ENCODE measurements at places on chromosomes 2 and 18.

- DNase-seq: no peak
These were observed 7.3 kb downstream of the SCG2 start for GRCh38 chr2:223594831-223595230.

- no peak for DNase-seq
These were observed 173.0 kb downstream of the PTGR3 start for GRCh38 chr18:75035928-75036327.

DNA sequence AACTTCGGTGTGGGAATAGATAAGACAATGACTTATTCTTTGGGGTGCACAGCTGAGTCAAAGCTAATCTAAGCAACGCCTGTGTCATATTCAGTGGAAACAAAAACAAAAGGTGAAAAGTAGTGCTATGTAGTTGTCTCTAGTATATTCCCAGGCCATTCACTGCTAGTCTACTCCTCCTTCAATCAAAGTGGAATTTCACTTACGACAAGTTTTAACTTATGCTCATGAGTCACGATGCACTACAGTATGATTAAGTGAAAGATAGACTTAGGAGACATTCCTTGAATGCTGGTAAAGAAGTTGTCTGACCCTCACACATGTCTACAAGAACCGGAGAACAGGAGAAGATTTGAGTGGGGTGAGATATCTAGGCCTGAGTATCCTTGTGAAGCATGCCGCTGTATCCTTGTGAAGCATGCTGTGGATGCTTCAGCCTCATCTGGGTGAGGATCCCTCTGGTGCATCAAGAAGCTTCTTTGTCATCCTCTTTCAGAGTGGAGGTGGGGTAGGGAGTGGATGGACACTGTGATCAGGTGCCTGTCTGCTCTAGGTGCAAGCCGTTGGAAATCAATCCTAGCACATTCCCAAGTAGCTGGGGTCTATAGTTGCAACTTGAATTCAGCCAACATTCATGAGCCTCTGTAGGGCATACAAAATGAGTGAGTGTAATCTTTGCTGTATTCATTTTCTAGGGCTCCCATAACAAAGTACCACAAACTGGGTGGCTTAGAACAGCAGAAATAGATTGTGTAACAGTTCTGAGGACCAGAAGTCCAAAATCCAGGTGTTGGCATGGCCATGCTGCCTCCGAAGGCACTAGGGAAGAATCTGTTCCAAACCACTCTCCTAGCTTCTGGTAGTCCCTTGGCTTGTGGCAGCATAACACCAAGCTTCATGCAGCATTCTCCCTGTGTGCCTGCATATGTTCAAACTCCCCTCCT is 173.5 kb upstream of the FN1 start:
- no peak for DNase-seq

GRCh38 chr2:72793798-72794440 is 31.9 kb downstream of the EXOC6B start:
- no peak for DNase-seq

DNA sequence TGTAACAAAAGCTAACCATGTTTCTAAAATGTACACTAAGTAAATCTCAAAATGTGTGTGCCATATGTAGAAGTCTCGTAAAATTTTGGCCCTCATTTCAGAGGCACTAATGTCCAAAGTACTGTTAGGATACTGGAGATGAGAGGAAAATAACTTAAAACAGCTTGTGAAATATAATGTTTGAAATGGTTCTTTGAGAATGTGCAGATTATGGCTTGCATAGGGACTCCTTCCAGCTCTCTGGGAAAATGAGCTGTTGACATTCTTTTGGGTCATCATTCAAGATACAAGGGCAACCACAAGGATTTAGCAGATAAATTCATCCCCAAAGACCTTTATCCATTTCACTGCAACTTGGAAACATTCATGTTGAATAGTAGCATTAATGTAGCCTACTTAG is 38.1 kb upstream of the OTX1 start:
- DNase-seq: no peak

DNA sequence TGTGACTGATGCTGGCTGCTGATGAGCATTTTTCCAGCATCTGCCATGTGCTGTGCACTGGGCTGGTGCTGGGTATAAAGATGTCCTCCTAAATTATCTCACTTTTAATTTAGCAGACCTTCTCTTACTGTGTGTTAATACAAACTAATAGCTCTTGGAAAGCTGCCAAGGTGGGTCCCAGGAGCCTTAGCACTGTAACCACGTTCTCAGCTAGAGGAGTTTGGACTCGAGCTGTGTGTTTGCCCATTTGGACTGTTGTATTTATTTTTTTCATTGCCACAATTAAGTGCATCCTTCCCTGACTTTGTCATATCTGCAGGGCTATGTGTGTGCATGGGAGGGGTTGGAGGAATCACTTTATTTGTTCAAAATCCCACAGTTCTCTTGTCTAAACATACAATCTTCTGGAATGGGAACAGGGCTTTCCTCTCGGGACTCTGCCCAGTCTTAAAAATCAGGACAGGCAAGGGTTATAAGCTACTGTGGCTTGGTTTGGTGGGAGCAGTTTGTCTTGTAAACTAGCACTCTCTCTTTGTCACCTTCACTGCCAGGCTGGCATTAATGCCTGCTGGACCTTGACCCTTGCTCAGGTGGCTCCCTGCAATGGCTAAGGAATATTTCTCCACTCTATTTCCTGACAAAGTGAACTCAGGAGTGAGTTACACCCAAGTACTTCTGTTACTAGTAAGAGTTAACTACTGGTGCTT is 129.7 kb upstream of the MGAT5 start:
- DNase-seq: peak; percentile 13

DNA sequence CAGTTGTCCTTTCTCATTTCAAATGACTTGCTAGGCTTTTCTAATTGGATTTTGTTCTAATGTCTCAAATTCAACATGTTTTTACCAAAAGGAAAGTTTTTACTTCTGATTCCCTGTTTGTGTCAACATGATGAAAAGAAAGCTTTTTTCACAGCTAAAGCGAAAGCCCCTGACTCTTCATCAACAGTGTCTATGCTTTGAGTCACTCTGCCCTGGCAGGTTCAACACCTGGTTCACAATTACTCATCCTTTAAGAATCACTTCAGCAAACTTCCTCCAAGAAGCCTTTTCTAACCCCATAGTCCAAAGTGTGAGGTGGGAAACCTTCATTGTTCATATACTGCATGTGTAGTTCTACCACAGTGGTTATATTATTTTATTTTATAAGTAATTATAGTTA is 7.6 kb upstream of the DSG2 start:
- no peak for DNase-seq

- DNase-seq: no peak
These were observed 42.6 kb downstream of the PKP4 start for GRCh38 chr2:158499383-158499782.

DNA sequence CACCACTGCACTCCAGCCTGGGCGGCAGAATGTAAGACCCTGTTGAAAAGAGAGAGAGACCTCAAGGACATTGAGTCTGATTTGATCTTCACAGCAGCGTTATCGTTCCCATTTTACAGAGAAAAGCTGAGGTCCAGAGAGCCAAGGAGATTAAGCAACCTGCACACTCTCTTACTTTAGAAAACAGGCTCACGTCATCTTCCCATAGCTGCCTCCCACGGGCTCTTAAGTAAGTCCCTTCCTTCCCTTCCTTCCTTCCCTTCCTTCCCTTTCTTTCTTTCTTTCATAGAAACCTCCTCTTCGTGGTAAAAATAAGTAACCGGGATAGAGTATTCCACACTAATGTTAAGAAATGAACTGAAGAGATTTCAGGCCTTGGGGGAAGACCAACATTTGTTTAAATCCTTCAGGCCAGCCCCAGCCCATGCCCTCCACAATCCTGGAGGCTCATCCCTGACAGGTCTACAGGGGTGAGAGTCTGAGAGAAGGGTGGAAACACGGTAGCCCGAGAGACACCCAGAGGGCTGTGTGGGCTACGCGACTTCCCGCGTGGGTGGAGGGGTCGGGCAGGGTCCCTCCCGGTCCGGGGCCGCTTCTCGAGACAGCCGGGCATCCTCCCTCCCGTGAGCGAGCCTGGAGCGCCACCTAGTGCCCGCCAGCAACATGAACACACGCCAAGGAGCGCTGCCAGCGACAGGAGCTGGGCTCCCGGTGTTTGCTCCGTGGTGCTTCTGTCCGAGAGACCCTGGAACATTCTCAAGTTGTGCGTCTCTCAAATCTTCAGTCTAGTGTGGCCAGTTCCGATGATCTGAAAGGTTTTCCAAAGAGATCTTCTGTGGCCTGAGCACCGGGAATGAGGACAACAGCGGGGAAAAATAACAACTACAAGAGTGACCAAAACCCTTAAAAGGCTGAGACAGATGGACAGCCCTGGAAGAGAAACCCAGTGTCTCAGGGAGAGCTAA is 160.3 kb downstream of the INO80D start:
- peak; percentile 19 for DNase-seq

DNA sequence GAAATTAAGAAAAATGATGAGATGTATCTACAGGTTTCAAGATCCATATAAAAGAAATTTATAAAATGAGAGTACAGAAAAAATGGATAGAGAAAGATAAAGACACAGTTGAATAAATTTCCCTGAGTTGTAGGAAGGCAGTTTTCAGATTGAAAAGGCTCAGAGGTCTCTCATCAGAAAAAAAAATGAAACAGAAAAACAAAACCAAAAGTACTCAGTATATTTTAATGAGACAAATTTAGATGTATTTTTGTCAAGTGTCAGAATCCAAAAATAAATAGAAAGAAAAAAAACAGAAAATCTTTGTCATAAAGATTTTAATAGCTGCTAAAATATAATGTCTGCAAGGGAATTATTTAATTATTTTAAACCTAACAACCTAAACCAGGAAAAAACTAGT is 520.5 kb downstream of the KCNJ3 start:
- no peak for DNase-seq

- DNase-seq: no peak
These were observed 83.6 kb downstream of the FAM161A start for GRCh38 chr2:61770298-61770697.

DNA sequence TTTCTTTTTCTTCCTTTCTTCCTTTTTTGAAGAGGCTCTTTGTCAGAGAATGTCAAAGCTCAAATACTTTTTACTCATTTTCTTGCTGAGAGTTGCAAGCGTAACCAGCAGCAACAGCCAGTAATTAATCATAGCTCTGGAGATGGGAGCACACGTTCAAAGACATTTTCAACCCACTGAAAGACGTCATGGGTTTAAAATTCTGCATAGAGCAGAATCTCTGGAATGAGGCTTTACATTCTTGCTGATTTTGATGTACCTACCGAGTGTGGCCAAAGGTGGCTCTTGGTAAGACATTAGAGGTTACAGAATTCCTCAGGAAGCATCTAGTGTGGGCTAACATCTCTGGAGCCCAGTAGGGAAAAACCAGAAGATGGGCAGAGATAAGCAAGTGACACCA is 292.5 kb downstream of the MTX2 start:
- no peak for DNase-seq

DNA sequence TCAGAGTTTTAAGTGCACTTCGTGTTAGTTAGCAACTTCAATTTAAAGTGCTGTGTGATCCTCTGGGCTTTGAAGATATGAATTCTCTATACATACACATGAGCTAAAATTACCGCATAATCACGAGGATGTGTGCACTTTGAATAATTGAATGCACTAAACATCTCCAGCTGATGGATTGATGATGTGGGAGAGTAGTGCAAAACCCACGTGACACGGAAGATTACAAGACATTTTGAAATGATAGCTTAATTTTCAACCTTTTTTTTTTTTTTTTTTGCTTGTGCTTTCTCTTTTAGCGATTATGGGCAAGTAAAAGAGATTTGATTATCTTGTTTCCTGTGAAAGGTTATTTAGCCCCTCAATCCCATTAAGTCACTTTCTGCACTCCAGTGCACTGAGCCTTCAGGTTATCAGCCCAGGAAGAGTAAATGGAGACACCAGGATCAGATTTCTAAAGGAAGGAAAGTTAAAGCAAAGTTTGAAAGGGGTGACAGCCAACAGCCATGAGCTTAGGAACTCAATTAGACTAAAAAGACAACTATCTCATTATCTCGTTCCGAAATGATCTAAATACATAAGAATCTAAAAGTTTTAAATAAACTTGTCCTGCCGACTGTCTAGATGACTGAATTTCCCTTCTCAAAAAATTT is 81.6 kb downstream of the CDK15 start:
- no peak for DNase-seq

GRCh38 chr2:120406566-120406965 is 60.6 kb downstream of the INHBB start:
- no peak for DNase-seq

- no peak for DNase-seq
These were observed 18.8 kb upstream of the CCDC195 start for GRCh38 chr2:224734949-224735348.

DNA sequence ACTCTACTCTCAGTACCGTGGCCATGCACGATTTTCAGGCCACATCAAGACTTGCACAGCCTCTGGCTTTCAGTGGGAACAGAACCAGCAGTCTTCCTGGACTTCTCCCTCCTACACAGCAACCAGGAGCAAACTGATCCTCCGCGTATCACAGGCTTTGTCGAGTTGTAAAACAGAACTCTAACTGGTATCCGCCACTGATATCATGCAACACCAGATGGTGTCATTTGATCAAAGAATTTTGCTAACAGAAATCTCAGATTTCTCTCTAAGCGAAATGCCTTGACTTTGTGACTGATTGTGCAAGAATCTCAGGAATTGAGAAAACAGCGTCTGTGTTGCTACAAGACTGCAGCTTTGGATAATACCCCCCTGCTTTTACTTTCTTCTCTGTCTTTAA is 85.7 kb downstream of the COPS8 start:
- peak; percentile 3 for DNase-seq

DNA sequence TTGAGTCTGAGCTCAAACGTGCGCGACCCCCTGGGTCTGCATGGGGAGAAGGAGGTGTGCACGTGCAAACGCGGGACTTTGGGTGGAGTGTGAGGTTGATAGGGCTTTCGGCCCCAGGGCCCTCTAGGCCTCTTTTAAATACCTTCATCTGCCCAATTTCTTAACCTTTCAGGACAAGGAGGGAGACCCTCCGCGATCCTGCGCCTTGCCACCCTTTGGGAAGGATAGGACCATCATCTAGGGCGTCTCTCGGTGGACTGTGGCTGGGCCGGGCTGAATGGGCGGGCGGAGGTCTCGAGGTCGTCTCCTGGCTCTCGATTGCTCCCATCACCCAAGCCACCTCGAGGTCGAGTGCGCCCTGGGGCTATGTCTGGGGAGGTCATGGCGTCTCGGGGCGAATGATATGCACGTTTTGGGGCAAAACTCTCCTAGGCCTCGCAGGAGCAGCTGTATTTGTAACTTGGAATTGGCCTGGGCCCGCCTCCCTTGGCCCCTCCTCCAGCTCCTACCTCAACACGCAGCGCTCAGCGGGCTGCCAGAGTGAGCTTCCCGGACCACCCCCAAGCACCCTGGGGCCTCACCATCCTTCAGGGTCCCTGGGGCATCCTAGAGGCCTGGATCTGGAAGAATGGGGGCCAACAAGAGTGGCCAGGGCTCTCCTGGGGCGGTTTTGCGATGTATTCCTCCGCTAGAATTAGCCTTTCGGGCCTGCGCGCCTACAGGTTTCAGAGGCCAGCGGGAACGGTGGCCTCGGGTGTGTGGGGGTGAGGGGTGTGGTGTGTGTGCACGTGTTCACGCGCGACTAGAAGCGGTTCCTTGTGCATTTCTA is 8.7 kb upstream of the SIX3 start:
- DNase-seq: no peak

DNA sequence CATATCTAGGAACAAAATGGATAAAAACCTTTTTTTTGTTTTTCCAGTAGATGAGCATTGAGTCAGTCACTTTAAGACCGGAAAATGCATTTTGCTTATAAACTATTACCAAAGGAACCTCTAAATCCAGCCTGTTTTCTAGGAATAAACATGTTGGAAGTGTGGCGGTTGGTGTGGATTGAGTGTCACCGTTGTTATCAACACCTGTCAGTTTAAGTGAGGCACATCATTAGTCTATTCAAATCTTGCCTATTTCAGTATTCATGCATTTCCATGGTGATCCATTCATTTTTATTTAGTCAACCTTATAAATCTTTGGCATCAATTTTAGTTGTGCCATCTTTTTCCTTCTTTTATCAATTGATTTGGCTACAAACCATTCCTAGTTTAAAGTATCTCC is 3.3 kb downstream of the KLHL29 start:
- no peak for DNase-seq
